Effector CD4-positive, alpha-beta T cell (primary cell): ENCODE measurements at places on chromosomes 1 and 21.

- DNase-seq: no peak
These were observed 88.9 kb upstream of the NGF start for GRCh38 chr1:115426956-115427355.

DNA sequence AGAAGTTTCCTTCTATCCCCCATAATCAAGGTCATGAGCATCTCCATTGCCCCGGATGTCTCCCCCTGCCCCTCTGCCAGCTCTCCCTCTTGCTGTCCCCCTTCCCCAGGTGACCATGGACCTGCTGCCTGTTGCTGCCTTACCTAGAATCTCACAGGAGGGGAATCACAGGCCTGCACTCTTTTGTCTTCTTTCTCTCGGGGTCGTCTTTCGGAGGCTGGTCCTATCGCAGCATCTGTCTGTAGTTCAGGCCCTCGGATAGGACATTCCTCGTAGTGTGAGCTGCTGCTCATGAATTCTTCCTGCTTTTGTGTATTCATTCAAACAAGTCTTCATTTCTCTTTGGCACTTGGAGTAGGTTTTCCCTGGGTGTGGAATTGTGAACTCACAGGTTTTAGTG is 39.9 kb upstream of the ACTRT2 start:
- DNase-seq: no peak

GRCh38 chr21:43006874-43007208 is 32.5 kb downstream of the PKNOX1 start:
- no peak for DNase-seq

DNA sequence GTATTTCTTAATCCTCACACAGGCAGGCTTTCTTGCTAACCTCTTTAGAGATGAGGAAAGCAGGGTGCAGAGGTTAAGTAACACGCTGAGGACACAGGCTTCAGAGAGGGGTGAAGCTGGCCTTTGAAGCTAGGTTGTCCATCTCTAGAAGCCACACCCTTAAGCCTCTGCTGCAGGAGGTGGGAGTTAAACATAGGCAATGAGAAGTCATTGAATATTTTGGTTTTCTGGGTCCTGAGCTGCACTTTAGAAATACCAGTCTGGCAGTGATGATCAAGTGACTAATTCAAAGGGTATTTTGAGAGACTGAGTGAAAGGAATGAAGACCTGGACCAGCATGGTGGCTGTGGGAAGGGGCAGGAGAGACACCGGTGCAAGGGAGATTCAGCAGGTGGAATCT is 9.9 kb downstream of the KCNJ15 start:
- DNase-seq: no peak

- DNase-seq: no peak
These were observed 95.4 kb downstream of the AHCTF1 start for GRCh38 chr1:246836209-246836966.

GRCh38 chr1:33768821-33769220 is 95.1 kb upstream of the HMGB4 start:
- DNase-seq: no peak

- no peak for DNase-seq
These were observed 27.9 kb downstream of the CASZ1 start for GRCh38 chr1:10768552-10768951.

DNA sequence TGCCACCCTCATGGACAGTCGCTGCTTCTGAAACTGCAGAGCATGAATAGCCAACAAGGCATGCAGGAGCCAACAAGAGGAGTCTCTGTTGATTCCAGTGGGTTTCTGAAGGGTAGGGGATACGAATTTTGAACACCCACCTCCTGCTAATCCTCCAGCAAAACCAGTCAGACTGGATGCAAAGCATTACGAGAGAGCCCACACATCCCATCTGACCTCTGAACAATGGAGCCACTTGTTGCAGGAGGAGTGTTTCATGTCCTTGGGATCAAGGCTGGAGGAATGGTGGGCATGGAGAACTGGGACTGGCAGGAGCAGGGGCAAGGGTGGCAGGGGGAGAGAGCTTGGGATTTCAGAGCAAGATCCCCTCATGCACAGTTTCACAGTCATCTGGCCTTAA is 1.6 kb downstream of the VTCN1 start:
- DNase-seq: no peak

DNA sequence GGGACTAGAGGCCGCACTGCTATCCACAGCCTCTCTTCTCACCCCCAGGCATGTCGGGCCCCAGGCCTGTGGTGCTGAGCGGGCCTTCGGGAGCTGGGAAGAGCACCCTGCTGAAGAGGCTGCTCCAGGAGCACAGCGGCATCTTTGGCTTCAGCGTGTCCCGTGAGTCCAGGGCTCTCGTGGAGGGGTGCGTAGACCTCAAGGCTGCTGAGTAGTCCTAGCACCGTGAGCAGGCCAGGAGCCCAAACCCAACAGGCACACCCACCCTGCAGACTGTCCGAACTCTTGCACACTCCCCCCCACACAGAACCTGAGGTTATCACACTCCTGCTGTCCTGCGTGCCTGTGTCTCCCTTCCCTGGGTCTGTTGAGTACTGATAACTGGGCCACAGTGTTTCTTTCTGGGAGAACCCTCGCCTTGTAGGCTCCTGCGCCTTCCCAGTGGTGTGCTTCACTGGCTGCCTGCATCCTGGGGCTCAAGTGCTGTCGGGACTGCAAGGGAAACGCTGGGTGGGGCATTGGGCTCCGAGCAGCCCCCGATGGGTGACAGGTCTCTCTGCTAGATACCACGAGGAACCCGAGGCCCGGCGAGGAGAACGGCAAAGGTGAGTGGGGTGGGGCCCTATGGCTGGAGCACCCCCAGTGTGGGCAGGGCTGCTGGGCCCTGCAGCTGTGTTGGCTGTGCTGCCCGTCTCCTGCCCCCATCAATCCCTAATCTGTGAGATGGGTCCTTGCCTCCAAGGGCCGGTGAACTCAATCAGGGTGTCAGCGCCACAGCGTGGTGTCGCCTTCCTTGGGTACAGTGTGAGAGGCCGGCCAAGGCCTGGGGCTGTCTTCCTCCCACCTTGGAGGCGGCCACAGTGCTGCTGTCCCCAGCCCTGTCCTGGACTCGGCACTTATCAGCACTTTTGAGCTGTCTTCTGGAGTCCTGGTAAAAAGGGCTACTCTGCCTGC is 4.0 kb upstream of the GJC2 start:
- no peak for DNase-seq

DNA sequence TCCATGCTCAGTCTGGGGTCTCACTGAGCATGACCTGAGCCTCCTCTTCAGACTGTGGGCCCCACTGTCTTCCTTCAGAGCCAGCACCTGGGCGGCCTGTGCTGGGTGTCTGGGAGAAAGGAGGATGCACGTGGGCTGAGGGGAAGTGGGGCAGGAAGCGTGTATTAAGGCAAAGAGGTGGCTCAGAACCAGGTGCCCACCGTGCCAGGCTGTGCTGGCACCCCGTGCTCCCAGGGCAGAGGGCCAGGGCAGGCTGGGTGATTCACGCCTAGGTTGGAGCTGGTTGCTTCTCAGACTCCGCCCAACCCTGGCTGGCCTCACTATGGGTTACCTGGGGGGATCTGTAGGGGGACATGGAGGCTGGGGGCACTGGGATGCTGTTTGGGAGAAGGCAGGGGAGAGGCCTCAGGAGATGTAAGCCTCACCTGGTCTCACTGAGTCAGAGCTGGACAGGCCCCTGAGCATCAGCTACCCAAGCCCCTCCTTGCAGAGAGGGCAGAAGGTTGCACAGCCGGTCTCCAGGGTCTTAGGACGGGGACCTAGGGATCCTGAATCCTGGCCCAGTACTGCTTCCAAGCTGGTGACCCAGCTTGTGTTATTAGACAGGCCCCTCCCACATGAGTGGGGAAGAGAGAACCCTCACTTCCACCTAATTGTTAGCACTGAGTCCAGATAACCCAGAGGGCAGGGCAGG is 18.6 kb upstream of the PADI1 start:
- no peak for DNase-seq

GRCh38 chr1:42586016-42586415 is 72.2 kb upstream of the PPIH start:
- DNase-seq: no peak

GRCh38 chr1:245512181-245512888 is 357.6 kb downstream of the KIF26B start:
- DNase-seq: no peak

DNA sequence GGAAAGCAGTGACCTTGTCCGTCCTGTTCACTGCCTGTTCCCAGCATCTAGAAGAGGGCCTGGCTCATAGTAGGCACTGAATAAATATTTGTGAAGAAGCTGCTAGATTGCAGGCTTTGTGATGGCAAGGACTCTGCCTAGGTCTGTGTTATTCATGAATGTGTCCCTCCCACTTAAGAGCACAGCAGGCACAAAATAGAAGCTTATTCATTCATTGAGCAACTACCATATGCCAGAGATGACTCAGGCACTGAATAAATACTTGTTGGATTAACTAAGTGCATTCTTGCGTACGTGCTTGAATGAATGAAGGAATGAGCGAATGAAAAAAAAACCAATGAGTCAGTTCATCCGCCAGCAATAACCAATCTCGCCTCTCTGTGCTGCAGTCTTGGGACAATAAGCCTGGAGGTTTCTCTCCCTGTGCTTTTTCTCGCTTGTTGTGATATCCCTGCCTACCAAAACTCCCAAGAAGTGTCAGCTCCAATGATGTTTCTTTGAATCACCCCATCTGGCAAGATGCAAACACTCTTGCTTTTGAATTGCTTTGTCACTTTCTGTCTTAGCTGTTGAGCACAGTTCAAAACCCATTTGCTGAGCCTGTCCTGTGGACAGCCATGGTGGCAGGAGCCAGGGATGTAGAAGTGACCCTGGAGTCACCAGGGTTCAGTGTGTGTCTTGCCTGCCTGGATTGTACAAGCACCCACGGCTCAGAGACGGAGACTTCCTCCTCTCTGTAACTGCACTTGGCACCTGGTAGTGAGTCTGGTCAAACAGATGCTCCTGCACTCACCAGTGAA is 143.9 kb downstream of the KAZN start:
- no peak for DNase-seq

DNA sequence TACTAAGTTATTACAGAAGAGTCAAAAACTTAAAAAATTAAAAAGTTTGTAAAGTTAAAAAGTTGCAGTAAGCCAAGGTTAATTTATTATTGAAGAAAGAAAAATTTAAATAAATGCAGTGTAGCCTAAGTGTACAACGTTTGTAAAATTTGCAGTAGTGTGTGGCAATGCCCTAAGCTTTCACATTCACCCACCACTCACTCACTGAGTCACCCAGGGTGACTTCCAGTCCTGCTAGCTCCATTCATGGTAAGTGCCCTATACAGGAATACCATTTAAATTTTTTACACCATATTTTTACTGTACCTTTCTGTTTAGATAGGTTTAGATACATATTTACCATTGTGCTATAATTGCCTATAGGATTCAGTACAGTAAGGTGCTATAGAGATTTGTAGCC is 88.6 kb downstream of the CTH start:
- DNase-seq: no peak

- DNase-seq: no peak
These were observed 209.9 kb upstream of the CSF3R start for GRCh38 chr1:36692465-36693160.

GRCh38 chr1:230292689-230293389 is 133.3 kb downstream of the PGBD5 start:
- DNase-seq: no peak

DNA sequence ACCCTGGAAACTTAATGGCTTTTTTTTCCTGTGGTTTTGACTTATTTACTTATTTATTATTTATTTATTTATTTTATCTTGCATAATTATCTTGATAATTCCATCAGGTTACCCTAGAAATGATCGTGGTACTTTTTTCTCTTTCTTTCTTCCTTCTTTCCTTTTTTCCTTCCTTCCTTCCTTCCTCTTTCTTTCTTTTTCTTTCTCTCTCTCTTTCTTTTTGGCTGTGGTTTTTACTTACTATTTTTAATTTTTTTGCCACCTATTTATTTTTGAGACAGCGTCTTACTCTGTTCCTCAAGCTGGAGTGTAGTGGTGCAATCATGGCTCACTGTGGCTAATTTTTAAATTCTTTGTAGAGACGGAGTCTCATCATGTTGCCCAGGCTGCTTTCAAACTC is 6.2 kb upstream of the KLF18 start:
- no peak for DNase-seq

GRCh38 chr21:39141502-39141901 is 41.7 kb downstream of the PSMG1 start:
- no peak for DNase-seq

DNA sequence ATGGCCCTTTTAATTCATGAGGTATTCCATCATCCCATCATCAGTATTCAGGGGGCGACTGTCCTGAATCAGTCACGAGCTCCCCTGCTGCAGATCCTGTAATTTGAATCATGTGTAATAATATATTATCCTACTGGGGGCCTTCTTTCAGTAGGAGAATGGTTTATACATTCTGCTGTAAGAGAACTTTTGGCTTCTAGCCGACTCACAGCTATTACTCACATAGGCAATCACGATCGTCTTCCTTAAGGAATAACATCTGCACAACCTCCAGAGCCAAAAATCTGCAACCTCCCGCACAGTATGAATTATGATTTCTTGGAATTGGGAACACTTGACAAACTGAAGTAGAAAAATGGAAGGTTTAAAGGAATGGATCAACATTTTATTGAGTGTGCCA is 343.0 kb downstream of the USP25 start:
- DNase-seq: no peak

- no peak for DNase-seq
These were observed 15.2 kb downstream of the NR5A2 start for GRCh38 chr1:200042552-200043335.

DNA sequence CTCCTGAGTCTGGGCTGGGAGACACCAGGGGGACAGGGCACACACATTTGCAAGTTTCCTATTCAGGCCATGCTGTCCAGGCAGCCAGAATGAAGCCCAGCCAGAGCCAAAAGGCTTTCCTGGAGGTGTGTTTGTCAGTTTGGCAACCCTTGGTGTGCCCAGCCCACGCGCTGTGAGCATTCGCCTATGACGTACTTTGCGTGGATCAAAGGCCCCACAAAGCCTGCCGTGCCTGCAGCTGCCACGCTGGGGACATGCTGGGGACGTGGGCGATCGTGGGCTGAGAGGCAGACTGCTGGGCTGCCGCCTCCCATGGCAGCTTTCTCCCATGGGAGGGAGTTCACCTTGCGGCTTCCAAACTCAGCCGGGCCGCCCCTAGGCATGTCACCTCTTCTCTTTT is 57.5 kb downstream of the CD247 start:
- peak; percentile 60 for DNase-seq

GRCh38 chr1:39940253-39940652 is 14.7 kb upstream of the MFSD2A start:
- no peak for DNase-seq
